ENCODE measurements at places on chromosomes 16 and 17.

DNA sequence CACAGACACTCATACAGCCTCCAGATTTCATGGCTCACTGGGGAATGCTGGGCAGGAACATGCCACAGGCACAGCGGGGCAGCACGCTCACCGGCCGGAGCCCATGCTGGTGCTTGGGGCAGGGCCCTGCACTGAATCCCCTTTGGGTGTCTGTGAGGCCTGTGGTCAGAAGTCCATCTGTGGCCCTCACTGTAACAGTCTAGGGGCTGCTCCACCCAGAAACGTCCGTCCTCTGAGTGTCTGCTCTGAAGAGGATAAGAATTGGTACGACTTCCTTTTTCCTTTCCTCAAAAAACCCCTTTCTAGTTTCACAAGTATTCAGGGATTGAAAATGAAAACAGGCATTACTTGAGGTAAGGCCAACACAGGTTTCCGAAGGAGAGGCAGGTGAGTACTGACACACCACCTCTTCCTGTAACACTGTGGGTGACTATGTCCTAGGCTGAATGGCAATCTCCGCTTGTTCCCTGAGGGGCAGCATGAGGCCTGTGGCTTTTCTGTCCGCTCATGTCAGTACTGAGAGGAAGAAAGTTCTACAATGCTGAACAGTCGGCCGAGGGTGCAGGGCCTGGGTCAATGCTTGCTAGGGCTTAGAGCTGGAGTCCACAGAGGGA, 42.5 kb downstream of the TMEM11 start:
- no peak for DNase-seq

GRCh38 chr16:2487517-2487842, 12.6 kb downstream of the TBC1D24 start:
- DNase-seq: no peak

DNA sequence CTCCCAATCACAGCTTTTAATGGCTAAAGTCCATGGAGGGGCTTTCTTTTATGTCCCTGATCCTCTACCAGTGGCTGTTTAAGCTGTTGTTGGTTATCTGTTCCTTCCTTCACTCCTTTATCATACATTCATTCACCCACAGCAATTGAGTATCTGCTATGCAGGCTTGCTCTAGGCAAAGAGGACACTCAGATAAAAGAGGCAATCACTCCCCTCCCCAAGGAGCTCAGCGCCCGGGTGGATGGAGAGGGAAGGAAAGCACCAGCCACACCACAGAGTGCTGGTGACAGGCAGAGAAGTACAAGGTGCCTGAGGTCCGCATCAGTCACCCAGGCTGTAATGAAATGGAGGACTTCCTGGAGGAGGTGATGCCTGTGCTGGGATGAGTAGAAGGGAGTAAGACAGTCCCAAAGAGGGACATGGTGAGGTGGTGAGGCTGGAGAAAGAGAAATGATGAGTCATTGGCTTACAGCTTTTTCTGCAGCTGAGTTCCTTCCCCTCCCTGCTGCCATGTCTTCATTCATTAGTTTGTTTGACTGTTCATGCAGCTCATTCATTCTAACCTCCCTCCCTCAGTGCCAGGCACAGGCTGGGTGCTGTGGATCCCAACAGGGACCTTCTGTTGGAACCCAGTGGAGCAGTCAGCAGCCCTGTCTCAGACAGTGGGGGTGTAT, 12.8 kb upstream of the NGFR start:
- no peak for DNase-seq

- DNase-seq: no peak
These were observed 54.5 kb downstream of the TENT4B start for GRCh38 chr16:50207652-50208051.

DNA sequence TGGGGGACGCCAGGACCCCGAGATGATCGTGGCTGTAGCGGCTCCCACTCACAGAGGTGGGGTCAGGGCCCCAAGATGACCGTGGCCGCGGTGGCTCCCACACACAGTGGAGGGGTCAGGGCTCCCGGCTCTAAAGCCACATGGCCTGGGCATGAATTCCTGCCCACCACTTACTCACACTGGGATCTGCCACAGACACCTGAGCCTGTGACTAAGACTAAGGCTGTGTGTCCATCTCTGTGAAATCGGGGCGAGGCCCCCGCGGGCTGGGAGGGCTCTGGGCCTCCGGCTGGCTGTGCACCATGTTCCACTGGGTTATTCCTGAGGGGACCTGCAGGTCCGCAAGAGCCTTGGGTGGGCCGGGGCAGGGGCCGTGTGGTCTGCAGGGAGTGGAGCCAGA, 18.5 kb downstream of the ZFPM1 start:
- no peak for DNase-seq

DNA sequence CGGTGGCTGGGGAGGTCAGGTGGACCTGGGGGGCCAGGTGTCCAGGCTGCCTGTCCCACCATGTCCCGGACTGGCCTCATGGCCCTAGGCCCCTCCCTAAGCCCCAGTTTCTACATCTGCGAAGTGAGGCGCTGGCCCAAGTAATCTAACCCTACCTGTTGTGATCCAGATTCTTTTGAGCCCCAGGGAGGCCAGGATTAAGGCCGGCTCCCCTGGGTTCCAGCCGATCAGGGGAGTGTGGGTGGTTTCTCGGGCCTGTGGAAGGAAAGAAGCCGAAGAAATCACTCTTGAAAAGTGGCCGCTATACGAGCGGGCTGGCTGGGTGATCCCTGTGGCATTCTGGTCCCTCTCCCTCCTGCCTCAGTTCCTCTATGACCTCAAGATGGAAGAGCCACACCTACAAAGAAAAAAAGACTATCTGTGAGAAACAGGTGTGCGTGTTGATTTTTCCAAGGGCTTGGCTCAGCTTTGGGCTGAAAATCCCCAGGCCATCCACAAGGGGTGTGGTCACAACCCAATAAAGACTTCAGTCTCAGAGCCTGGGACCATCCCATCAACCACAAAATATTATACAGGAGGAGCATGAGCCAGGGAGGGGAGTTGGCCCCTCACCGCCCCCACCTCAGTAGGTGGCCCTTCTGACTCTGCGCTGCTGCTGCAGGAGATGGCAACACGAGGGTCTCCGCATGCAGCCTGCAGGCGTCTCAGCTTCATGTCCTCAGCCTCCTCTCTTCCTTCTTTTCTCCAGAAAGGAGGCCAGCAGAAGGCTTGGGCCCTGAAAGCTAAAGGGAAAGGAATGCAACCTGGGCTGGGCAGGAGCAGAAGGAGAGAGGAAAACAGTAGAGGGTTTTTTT, 20.3 kb downstream of the GPR142 start:
- DNase-seq: no peak

GRCh38 chr16:76386784-76387183, 109.6 kb downstream of the CNTNAP4 start:
- no peak for DNase-seq

DNA sequence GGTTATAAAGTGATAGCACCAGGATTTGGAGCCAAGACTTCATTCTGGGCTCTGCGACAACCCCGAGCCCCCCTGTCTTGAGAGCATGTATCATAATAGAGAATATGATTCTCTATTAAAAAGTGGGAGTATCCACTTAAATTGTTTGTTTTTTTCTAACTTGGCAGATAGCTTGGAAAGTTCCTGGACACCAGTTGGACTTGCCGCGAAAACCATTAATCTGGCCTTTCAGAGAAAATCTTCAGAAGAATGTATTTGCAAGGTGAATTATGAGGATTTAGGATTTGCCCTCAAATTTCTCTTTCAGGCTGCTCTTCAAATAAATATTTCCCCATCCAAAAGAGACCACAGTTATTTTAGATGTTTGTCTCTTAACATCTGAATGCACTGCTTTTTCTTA, 53.5 kb downstream of the MARCHF10 start:
- no peak for DNase-seq
